ENCODE measurements at places on chromosomes 16 and 17.

GRCh38 chr17:6366221-6366666 lies 68.7 kb downstream of the AIPL1 start:
- DNase-seq = peak; percentile 72

GRCh38 chr16:31130336-31130891 lies 5.1 kb downstream of the PRSS8 start:
- DNase-seq = no peak

GRCh38 chr16:4414187-4414917 lies 2.0 kb downstream of the CORO7 start:
- no peak for DNase-seq

GRCh38 chr16:11796227-11797165 lies 562 bp downstream of the ZC3H7A start:
- DNase-seq = no peak

GRCh38 chr17:74114881-74115470 lies 88.5 kb upstream of the RPL38 start:
- DNase-seq = no peak
